ENCODE measurements at places on chromosomes 2 and 18. TPM values are rescaled to one million over a fixed set of nuclear protein-coding genes. Genes with fewer than 3 reads are reported as not detected.

DNA sequence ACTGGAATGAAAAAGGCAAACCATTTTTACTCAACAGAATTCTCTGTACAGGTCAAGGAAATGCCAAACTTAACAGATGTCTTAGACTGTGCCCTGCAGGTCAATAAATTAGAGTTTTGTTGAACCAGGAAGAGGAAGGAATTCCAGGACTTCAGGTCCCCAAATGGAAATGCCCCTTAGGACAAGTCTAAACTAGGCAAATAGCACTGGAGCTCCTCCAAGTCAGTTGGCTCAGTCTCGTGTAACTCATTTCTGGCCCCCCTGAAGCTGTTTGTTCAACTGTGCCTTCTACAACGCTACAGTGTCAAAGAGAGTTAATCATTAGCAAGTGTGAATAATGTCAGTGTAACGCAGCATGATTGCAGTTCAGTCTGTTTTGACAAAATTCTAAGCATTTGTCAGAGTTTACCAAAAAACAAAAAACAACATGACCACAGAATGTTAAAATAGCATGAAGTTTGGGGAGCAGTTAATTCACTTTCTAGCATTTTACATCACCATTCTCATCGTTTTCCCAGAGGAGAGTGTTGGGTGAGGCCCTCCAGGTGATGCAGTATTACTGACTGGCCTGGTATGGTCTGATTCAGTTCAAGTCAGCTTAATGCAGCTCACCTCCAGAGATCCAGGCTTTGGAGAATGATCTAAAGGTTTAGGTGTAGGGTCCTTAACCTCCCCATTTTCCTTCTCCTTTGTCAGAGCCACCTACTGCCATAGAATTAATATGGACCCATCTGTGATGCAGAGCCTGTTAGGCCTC lies 108.1 kb downstream of the AQP4 start:
- DNase-seq: no peak

DNA sequence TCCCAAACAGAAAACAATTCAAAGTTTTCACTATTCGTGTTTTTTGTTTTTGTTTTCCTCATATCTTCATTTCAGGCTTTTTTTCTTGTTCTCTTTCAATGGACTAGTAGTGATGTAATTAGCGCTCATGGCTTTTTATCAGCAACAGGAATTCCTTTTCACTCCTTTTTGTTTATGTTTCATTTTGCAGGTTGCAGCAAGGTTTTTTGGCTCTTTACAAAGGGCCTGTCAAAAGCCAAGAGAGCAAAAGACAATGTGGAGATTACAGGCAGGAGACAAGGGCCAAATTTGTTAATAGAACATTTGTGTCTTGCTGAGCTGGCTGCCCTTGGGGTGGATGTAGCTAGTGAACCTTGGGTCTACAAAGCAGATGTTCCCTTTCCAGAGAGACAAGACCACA lies 467.4 kb upstream of the CDH20 start:
- no peak for DNase-seq

The SKOR2 gene
- not detected for total RNA-seq

DNA sequence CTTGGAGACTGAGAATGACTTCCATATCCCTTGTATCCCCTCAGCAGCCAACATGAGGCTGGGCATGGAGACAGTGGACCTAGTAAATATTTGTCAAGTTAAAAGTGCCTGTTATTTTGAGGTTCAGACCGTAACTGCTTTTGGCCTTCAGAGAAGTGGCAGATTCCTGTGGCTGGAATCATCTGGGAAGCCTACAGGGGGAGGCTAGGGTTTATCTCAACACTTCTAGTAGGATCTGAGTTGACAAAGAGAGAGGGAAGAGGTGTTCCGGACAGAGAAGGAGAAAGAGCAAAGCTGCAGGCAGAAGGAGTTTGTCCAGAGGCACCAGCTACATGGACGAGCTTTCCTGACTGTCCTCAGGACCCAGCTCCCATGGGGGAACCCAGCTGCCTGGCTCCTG lies 27.0 kb downstream of the SLC14A2 start:
- no peak for DNase-seq

- no peak for DNase-seq
Observed at GRCh38 chr2:134433979-134434378, 180.1 kb downstream of the MGAT5 start.

- no peak for DNase-seq
Observed at GRCh38 chr18:37261246-37261840, 304.3 kb downstream of the CELF4 start.

DNA sequence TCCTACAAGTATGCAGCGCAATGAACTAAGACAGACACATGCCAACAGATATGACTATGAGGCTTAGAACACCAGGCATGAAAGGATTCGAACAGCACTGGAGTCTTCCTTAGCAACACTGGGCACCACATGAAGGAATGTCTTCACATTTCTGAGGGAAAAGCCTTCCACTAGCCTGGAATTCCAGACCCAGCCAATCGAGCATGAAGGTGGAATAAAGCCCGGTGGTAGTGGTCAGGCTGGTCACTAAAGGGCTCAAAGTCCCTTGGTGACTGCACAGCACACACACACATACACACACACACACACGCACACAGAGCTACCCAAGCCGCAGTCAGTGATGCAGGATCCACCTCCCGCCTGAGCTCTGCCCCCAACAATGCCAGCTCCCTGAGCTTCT lies 19.7 kb upstream of the SFXN5 start:
- DNase-seq: no peak

DNA sequence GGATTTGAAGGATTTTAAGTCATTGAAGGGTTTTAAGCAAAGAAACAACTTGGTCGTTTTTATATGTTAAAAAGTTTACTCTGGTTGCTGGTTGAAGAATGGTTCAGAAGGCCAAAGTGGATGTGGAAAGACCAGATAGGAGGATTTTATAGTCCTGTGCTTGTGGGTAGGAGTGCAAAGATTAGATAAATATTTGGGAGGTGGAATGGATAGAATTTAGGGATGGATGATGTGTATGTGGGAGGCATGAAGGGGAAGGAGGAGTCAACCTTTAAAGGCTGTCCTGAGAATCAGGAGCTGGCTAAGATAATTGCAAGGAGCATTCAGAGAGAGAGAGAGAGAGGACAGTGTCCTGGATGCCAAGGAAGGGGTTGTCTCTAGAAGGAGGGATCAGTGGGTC lies 190.1 kb upstream of the SPRED2 start:
- DNase-seq: no peak

DNA sequence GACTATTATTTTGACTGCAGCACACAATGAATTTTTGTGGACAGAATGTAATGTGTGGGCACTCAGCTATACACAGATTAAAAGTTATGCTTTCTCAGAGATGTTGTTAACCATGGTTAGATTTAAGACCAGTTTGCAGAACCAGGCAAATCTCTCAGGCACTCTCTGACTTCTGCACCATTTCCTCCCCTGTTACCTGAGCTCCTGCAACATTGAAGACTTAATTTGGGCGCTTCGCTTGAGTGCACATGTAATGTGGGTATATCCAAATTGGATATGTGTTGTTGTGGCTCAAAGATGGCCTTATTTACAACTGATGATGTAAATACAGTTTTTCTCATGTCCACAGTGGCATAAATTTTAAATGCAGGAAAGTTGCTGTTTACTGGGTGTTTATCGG lies 469.4 kb downstream of the PTPRM start:
- DNase-seq: no peak

- no peak for DNase-seq
Observed at GRCh38 chr2:207884127-207884526, 114.4 kb upstream of the FZD5 start.

The FASTKD2 gene
- total RNA-seq: 19.6 TPM

GRCh38 chr18:37873416-37873815 lies 307.8 kb upstream of the CELF4 start:
- DNase-seq: no peak

The POTEF gene
- total RNA-seq: not detected

The ZNF407 gene
- total RNA-seq: 16.0 TPM

GRCh38 chr2:208092093-208092832 lies 32.1 kb downstream of the CRYGD start:
- DNase-seq: no peak

DNA sequence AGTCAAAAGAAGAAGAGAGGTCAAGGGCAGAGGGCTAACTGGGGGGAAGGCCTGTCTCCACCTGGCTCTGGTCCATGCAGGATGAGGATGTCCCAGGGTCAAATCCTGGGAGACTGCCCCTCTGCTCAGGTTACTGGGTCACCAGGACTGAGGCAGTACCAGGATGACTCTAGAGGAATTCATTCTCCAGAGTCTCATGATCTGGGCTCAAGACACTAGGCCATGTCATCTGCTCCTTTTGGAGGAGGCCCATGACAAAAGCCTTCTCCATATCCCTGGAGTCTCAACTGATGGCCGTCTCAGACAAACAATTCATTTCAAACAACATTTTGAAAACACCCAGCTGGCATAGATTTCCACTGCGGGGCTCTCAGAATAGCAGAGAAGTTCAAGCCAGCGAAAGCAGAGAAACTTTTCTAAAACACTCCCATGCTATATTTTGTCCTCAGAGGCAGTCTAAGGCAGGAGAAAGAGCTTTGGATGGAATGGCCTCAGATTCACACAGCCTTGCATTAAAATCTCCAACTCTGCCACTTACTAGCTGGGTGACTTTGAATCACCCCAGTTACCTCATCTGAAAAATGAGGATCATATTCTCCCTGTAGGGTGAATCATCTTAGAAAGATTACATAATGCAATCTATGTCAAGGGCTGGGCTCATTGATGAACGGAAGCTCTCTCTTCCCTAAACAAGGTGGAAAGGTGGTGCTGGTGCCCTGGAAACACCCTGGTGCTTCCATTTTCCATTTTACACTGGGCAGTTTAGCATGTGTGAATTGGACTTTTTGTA lies 48.8 kb upstream of the LCLAT1 start:
- no peak for DNase-seq

- DNase-seq: no peak
Observed at GRCh38 chr18:46196627-46197243, 92.5 kb downstream of the HAUS1 start.

DNA sequence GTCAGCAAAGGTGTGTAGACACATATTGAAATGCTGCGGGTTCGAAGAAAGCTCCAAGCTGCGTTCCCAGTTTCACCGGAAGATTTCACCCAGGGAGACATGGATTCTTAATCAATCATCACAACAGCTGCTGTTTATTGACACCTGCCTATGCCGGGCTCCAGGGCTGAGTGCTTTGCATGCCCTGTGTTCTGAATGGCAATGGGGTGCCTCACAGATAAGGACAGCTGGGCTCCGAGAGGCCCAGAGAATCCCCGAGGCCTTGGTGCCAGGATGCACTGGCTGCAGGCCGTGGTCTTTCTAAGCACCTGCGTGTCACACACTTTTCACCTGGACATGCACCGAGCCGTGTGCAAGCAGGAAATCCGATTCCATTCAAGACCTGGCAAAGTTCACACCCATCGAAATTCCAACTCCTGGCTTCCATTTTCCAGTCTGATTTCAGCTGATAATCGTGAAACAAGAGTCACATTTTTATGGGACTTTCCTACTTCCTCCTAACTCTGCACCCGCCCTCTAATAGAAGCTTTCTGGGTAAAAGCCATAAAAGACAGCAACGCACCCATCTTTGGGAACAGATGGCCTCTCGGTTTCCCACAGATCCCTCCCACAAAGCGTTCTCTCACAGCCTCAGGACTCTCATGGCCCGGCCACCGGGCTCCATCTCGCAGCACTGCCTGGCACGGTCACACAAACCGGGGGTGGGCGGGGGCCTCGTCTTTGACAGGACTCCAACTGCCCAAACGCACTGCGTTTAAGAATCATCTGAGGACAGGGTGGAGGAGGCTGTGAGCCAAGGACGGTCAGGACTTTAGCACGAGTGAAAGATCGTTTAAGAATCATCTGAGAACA lies 245.6 kb upstream of the SALL3 start:
- no peak for DNase-seq

The GALNT14 gene
- total RNA-seq: 1.2 TPM

DNA sequence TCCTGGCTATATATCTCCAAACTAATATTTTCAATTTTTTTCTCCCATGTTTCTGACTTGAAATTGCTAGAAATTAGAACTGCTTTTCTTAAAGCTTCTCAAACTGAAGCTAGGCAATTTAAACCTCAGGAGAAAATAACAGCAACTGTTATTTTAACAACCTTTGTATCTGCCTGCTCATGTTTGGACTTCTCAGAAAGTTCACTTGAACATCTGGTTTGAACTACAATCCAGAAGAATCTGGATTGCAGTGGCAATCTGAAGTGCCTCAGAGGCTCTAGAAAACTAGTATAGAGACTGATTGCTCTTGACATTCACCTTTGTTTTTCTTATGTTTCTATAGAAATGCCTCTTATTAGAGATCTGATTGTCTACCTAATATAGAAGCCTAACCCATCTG lies 64.1 kb downstream of the STAT4 start:
- no peak for DNase-seq

The TRAPPC8 gene
- total RNA-seq: 36.3 TPM

GRCh38 chr2:220127311-220127710 lies 499.9 kb downstream of the SLC4A3 start:
- no peak for DNase-seq

Measured in aorta (tissue), 5 donors.